ENCODE measurements at places on chromosomes 12 and 14.
A peak's percentile ranks its signal among the peaks of the same experiment; 100 is the strongest.

DNA sequence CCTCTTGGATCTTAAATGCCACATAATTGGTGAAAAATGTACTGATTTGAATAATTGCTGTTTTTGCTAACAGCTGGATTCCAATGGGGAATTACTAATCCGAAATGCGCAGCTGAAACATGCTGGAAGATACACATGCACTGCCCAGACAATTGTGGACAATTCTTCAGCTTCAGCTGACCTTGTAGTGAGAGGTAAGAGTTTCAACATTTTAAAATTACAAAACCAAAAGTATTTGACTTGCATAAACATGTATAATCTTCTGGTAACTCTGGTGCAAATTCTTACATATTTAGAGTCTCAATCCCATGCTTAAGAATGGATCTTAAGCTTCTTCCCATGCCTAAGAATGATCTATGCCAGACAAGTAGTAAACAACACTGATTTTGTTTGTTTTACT is 229.1 kb upstream of the PDZRN4 start:
- DNase-seq, result no peak

DNA sequence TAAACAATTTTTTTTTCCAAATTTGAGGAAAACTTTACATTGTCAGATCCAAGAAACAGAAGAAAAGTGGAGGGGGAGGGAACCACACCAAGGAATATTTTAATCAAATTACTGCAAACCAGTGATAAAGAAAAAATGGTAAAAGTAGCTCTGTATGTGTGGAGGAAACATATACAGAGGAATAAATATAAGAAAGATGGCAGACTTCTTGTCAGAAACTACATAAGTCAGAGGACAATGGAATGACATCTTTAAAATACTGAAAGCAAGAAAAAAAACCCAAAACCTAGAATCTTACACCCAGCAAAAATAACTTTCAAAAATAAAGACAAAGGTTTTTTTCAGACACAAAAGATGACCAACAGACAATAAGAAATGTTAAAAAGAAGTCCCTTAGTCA is 10.2 kb upstream of the LLPH start:
- peak; percentile 64 for DNase-seq

DNA sequence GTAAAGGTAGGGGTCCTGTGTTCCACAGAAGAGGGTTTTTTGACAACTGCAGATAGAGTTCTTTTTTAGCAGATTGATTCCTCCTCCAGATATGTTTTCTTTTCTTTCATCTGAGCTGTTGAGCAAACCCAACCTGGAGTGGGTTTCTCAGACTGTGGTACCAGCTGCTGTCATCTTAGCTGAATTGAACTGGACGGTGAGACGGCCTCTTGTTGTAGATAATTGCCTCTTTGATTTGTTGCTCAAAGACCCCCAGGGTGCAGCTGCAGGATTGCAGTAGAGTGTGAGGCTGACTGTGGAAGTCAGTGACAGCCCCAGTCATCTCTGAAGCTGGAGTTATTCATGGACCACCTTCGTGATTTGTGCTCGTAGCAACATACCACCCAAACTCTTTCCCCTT is 317.7 kb downstream of the AACS start:
- DNase-seq, result no peak

GRCh38 chr14:27056586-27056985 is 458.8 kb upstream of the NOVA1 start:
- DNase-seq, result no peak

- DNase-seq, result peak; percentile 75
Measured at GRCh38 chr12:80763874-80764273, 47.2 kb downstream of the MYF5 start.

GRCh38 chr12:28883406-28883997 is 265.6 kb upstream of the FAR2 start:
- peak; percentile 50 for DNase-seq

DNA sequence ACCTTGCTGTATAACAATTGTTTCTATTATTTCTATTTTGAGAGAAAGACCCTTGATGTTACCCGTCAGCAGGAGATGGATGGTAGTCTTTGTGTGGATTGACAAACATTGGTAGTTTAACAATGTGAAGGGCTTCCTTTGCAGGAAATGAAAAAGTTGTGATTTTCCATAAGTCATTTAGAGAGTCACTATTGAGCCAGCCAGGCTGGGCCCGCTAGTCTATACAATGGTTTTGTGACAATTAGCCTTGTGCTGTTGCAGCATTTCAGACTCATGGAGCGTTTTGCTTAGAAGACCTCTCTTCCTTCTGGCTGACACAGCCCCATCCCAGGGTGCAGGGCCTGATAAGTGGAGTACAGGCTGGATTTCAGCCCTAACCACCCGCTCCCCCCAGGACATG is 18.3 kb upstream of the SLC38A2 start:
- no peak for DNase-seq

- no peak for DNase-seq
Measured at GRCh38 chr12:69404851-69405565, 45.5 kb downstream of the YEATS4 start.

DNA sequence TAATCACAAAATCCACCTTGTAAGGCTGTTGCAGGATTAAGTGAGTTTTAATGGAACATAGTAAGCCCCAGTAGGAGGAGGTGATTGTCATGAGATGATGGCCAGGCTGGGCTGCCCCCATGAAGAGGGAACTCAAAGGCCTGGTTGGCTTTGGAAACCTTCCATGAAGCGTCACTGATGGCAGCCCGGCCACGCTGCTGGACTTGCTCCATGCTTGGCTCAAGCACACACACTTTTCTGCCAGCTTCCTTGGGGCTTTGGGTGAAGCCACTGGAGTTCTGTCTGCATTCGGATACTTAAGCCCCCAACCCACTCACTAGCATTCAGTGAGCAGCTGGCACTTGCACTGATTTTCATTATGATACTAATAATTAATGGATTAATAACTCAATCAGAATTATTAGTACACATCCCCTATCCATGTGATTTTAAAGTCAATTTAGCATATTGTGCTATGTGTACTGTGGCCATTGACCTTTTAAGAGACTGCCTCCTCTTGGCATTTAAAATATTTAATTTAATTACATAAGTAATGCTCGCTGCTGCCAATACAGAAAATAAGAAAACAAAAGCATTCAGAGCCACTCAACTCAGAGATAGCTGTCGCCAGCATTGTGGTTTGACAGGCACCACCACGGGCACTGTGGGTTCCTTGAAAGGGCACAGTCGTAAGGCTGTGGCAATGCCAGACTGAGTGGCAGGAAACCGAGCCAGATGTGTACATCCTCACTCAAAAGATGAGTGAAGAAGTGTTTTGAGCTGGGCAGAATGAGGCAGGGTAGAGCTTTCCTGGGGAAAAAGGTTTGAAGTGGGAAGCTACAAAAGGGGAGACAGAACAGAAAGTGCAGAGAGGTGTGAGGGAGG is 15.9 kb downstream of the KRT85 start:
- DNase-seq, result peak; percentile 87

GRCh38 chr12:76786986-76787385 is 23.1 kb downstream of the ZDHHC17 start:
- no peak for DNase-seq

DNA sequence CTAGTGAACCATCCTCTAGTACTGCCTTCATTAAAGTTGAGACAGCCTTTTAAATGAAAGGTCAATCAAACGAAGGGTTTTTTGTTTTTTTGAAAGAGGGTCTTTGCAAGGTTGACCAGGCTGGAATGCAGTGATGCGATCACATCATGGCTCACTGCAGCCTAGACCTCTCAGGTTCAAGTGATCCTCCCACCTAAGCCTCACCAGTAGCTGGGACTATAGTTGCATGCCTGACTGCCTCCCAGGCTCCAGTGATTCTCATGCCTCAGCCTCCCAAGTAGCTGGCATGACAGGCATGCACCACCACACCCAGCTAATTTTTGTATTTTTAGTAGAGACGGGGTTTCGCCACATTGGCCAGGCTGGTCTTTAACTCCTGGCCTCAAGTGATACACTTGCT is 114.6 kb upstream of the SINHCAF start:
- DNase-seq, result no peak

DNA sequence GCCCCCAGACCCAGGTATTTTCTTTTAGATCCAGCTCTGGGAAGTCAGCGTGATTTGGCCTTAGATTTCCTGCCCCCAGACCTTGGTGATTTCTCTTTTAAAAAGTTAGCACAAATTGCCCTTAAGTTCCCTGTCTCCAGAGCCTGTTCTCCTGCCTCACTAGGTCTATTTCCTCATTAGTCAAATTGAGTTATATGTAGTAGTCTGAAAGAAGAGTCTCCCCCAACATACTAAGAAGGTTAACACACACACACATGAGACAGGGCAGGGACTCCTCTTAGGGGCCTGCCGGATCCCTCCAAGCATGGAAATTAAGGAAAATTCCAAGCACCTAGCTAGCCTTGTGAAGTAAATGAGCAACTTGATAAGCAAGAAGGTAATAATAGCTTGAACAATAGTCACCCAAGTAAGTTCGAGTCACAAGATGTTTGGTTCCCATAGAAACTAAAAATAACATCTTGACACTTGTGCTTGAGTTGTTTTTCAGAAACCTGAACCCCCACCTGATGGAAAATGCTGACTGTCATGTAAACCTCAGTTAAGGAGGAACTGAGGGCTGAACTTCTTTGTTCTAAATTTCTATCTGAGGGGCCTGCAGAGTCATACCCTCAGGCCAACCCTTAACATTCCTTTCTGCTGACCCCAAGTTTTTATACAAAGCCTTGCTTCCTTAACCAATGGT is 51.6 kb downstream of the CAND1 start:
- DNase-seq, result peak; percentile 84

GRCh38 chr14:34007902-34008301 is 57.0 kb upstream of the EGLN3 start:
- DNase-seq, result no peak

GRCh38 chr12:105573574-105573973 is 243.1 kb downstream of the C12orf75 start:
- no peak for DNase-seq

GRCh38 chr12:117685110-117685926 is 283.5 kb downstream of the KSR2 start:
- no peak for DNase-seq

- no peak for DNase-seq
Measured at GRCh38 chr14:74667758-74668157, 45.1 kb downstream of the AREL1 start.

DNA sequence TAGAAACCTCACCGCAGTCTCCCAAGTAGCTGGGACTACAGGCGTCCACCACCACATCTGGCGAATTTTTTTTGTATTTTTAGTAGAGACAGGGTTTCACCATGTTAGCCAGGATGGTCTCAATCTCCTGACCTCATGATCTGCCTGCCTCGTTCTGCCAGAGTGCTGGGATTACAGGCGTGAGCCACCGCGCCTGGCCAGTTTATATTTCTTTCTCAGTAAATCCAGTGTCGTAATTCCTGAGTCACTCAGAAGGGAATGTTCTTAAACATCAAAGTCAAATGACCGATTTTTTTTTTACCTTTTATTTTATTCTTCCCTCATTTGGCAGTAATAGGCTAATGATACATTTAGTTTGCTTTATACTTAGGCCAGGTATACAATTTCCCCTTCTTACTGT is 80.5 kb downstream of the FBXO33 start:
- DNase-seq, result no peak

GRCh38 chr14:68977718-68978171 is 1.4 kb downstream of the ACTN1 start:
- DNase-seq, result no peak

- no peak for DNase-seq
Measured at GRCh38 chr14:32825058-32825457, 113.6 kb upstream of the NPAS3 start.

DNA sequence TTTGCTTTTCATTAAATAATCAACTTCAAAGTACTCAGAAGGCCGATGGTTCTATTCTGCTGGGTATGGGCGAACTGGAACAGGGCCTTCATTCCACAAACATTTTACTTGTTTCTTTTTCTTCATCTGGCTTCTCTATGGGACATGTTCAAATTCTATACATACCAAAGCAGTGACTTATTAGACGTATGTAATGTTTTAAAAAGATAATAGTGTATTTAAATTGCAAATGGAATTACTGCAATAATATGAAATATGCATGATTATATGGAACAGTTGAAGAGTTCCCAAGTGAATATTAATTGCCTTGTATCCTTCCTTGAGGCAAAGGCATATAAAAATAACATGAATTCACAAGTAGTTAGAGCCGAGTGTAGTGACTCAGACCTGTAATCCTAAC is 75.5 kb downstream of the FAR2 start:
- DNase-seq, result no peak

Measured in common myeloid progenitor, CD34-positive (primary cell).